ENCODE measurements at places on chromosomes 13 and 19.

GRCh38 chr13:95862408-95862807, 185.5 kb downstream of the DNAJC3 start:
- no peak for DNase-seq

DNA sequence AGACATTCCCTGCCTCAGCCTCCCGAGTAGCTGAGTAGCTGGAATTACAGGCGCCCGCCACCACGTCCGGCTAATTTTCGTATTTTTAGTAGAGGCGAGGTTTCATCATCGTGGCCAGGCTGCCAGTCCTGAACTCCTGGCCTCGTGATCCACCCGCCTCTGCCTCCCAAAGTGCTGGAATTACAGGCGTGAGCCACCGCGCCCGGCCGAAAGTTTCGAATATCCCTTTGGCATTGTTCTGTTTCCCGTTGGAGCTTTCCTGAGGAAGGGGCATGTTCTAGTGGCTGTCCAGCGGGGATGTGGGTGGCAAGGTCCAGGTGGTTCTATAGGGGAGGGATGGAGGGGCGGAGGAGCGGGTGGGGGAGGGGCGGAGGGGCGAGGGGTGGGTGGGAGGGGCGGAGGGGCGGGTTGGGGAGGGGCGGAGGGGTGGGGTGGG, 2.1 kb upstream of the BSG start:
- no peak for DNase-seq

DNA sequence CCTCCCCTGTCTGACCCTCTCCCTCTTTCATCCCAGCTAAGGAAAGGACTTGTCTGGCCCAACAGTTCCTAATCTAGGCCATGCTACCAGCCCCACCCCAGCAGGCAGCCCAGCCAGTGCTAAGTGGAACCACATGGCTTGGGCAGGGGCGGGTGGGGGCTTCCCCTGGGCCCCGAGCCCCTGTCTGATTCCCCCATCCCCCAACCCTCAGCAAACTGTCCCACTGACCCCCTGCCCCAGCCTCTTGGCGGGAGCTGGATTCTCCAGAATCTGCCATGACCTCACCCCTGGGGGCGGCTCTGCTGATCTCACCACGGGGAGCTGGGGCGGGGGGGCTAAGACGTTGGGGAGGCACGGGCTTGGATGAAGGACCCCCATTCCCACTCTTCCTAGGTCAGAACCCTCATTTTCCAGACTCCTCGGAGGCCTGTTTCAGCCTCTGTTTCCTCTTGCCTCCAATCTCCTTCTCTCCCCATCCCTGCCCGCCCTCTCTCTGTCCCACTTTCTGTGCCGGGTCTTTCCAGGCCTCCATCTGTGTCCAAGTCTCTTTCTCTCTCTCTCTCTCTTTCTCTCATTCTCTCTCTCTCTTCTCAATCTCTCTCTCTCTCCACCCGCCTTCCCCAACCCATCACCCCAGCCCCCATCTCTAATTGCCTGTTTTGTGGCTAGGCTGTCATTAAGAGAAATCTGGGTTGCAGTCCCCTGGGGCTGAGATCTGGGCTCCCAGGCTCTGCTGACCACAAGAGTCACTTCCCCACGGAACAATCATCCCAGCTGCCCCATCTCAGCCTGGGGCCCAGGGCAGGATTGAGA, 2.7 kb downstream of the COL5A3 start:
- DNase-seq, result no peak

DNA sequence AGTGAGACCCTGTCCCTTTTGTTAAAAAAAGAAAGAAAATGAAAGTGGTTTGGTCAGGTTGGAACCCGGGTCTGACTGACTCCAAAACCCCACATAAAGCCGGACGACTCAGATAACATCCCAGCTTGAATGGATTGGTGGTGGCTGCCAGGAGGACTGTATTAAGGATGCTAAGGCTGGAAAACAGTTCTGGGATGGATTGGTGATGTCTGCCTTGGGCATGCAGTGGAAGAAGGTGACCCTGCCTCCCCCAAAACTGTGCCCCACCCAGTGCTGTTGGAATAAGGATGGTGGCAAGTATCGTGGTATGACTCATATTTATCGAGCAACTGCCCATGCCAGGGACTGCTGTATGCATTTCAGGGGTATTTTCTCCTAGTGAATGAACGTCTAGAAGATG, 18.5 kb upstream of the COLGALT1 start:
- no peak for DNase-seq

- no peak for DNase-seq
These were observed 355.0 kb downstream of the MYO16 start for GRCh38 chr13:108984251-108984920.

- DNase-seq, result no peak
These were observed 59.4 kb upstream of the ZNF536 start for GRCh38 chr19:30312582-30313352.

DNA sequence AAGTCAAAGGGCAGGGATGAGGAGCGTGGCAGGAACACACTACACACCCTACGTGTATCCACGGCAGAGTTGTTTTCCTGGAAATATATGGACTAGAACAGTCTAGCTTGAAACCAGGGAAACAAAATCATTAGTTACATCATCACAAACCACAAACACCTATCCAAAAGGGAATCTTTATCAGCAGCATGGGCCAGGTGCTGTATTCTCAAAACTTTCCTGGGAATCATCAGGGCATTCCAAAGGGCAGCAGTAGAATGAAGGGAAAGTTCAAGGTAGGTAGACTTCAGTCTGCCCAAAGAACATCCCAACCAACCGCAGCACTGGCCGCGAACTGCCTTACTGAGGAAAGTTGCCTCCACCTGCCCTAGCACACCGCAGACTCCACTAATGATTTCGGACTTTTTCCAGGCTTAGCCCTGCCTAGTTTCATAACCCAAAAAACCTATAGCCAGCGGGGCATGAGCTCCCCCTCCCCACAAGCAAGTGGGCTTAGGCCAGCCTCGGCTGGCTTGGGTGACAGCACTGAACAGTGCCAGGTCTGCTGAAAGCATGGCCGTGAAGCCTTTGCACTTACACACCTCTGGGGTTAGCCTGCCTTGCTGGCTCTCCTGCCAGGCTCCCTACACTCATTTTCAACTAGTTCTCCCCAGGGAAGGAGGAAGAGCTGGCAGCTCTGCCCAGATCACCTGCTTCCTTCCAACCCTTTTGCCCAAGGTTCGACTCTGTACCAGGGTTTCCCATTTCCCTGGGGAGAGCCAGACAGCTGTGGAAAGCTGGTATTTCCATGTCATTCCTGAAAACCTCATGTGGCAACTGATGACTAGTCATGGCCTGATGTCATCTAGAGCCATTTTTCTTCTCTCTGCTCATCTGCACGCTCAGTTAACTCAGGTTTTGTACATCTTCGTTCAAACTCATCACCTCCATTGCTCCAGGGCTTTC, 77.3 kb upstream of the UBAC2 start:
- no peak for DNase-seq

DNA sequence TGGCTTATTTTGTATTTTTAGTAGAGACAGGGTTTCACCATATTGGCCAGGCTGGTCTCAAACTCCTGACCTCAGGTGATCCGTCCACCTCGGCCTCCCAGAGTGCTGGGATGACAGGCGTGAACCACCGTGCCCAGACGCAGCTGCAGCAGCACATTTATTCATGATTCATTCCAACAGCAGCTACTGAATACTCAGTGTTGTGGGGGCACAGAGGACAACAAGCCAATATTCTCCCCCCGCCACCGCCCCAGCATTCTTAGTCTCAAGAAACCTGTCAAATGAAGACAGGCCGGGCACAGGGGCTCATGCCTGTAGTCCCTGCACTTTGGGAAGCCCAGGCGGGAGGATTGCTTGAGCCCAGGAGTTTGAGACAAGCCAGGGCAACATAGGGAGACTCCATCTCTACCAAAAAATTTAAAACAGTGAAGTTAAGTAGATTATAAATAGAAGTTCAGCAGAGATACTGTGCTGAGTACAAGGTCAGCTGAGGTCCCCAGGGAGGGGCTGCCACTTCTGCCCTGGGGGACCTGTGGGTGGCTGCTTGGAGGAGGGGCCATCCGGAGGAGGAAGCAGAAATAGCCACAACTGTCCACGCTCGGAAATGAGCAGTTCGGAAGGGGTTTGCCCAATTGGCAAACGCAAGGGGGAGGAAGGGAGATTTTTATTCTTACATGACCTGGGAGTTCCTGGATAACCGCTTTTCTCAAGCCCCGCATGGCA, 4.3 kb downstream of the DOT1L start:
- no peak for DNase-seq

- DNase-seq, result no peak
These were observed 80.1 kb downstream of the KLF5 start for GRCh38 chr13:73138638-73139491.

DNA sequence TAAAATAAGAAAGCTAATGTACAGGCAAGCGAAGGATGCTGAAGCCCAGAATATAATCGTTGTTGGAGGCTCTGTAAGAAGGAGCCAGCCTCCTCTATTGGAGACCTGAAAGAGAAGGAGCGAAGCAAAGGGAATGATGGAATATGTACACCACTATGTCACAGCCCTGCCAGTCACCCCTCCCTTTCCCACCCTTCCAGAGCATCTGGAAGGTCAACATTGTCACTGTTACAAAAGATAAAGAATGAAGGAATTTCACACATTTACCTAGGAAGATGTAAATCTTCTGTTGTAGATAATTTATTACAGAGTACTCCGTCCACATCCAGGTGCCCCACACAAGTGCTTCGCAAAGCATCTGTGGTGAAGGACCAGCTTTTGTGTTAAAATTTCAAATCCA, 39.7 kb upstream of the SACS start:
- no peak for DNase-seq
